Renal pelvis (tissue), 12 donors: ENCODE measurements at places on chromosomes 3 and 15. TPM values are rescaled to one million over a fixed set of nuclear protein-coding genes. Genes with fewer than 3 reads are reported as not detected.

The PLA1A gene
- 8.0 TPM for polyA plus RNA-seq

- no peak for DNase-seq
Observed at GRCh38 chr3:132561003-132561402, 36.1 kb upstream of the ACKR4 start.

The TRNT1 gene
- polyA plus RNA-seq = 40.9 TPM

The SV2B gene
- 0.12 TPM for polyA plus RNA-seq

- DNase-seq = no peak
Observed at GRCh38 chr3:72847282-72847681, 963 bp downstream of the SHQ1 start.

DNA sequence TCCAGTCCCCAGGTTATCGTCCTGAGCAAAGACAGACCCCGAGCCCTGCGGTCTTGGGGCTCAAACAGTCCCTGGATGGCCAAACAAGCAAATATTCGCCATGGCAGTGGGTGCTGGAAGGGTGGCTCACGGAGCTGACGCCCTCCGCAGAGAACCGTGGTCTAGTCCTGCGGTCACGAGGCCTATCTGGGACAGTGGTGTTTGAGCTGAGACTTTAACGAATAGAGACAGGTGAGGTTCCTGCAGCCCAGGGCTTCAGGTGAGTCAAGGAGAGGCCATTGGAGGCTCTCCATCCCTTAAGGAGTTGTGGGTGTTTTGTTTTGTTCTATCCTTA, 399 bp upstream of the SUCLG2 start:
- DNase-seq = no peak

DNA sequence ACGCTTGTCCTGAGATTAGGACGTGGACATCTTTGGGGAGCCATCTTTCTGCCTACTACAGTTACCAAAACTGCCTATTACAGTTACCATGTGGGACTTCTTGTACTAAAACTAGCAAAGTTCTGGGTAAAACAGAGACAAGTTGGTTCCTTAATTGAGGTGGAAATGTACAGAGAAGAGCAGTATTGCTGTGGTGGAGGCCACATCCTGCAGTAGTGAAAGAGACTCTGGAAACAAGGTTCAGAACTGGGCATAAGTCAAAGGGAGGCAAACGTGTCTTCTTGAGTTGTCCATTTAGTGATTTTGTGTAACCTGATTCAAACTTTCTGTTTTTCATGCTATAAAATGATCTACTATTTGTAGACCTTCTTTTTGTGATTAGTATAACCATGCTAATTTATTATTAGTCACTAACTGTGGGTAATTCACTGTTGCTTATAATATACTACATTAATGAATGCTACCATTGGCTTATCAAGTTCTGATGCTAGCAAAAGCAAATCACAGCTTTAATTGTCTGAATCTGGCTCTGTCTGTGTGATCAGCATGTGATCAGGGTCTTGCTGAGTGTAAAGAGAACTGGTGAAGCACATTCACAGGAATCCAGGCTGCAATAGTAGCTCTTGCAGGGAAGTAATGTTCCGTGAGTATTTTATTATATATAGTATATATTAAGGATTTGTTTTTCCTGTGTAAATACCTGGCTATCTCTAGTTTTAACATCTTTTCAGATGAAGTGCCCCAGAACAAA, 207.9 kb upstream of the GAP43 start:
- DNase-seq = no peak

The GNL3 gene
- 106 TPM for polyA plus RNA-seq

GRCh38 chr3:185401319-185401955, 38.5 kb downstream of the MAP3K13 start:
- peak; percentile 24 for DNase-seq

DNA sequence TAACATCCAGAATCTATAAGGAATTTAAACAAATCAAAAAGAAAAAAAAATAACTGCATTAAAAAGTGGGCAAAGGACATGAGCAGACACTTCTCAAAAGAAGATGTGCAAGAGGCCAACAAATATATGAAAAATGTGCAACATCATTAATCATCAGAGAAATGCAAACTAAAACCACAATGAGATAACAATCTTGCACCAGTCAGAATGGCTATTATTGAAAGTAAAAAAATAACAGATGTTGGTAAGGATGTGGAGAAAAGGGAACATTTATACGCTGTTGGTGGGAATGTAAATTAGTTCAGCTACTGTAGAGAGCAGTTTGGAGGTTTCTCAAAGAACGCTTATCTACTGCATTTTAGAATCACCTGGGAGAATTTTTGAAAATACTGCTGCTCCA, 186.1 kb downstream of the OTOL1 start:
- DNase-seq = no peak

DNA sequence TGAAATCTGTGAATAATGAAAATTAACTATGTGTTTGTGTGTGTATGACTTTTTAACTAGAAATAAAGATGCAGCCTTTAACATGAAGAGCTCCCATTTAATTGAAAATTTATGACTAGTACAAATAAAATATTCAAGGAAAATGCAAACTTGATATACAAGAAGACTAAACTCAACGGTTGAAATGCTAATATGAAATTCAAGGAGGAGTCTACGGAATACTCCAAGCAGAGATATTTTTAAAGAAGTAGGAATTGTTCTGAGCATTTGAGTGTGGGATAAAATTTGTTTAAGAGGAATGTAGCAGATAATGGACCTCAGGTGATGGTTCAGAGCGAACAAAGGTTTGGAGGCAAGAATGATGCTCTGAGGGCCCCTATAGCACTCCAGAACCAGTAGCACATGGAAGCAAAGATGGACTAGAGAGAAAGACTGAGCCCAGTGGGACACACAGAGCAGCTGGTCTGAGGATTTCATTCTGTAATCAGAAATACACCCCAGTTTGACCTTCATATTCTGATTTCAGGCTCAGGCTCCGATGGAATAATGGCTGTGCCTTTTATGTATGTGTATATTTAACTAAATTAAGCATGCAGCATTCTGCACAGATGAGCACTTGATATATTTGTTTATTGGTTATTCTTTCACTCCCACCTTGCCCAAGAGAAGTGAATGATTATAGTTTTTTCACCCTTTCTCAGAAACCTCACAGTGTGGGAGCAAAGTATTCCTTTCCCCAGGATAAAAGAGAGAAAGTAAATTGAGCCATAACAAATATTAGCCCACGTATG, 227.1 kb downstream of the ZPLD1 start:
- DNase-seq = no peak

GRCh38 chr15:69896606-69897005, 201.1 kb downstream of the TLE3 start:
- no peak for DNase-seq

GRCh38 chr15:83982748-83983147, 252.8 kb upstream of the GOLGA6L4 start:
- DNase-seq = no peak

DNA sequence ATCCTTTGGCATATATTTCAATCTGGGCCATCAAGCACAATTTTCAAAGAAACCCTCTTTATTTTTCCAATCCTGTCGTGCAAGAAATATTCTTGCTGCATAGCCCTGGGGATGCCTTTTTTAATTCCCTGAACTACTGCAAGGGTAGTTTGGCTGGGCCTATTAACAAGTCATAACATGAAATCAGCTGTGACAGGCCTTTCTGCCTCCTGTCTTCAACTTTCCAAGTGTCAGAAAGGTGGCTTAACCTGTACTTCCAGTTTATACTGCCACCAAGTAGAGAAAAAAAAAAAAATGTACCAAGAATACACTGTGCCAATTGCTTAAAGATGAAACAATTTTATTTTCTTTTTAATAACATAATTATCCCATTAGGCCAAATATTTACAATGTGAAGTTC, 32.4 kb upstream of the SPPL2A start:
- peak; percentile 58 for DNase-seq

GRCh38 chr3:112531358-112531781, 30.4 kb downstream of the ATG3 start:
- DNase-seq = peak; percentile 10

DNA sequence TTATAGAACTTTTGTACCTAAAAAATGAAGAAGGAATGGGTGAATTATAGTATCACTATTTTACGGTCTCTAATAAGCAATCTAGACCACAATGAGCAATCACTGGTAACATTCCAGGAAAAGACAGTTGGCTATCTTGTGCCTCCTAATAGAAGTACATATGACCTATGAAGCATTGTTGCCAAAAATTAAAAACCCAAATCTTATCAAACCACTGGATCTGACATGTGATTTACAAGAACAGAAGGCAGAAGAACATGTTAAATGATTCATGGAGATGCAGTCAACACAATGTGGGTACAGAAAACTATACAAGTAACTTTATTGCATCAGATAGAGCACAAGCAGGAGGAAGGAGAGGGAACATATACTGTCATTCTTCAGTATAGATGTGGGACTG, 14.5 kb upstream of the HYKK start:
- DNase-seq = no peak
